Suprapubic skin (tissue), 4 donors: ENCODE measurements at places on chromosomes 3 and 15. TPM values are rescaled to one million over a fixed set of nuclear protein-coding genes. Genes with fewer than 3 reads are reported as not detected.

Gene TNFSF10
- 69.4 TPM for total RNA-seq

- no peak for DNase-seq
These were observed 70.5 kb upstream of the SLCO3A1 start for GRCh38 chr15:91783008-91783407.

- DNase-seq = no peak
These were observed 15.0 kb upstream of the GNAI2 start for GRCh38 chr3:50221051-50221410.

DNA sequence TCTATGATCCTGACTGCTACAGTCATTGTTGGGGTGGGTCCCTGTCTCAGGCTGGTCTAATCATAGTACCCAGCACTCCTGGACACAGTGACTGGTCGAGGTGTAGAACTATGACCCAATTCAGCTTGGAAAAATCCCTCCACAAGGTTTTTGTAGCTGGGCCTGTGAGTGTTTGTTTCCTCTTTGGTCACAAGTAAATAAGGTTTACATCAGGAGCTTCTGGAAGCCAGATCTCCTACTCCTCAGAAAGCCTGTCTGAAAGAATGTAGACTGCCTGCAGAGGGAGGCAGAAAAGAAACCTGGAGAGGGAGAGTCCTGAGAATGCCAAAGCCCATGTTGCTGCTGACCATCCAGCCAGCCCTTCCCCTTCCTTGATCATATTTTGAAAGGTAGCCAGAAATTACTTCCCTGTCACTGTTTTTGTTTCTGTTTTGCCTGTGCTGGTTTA lies 123.2 kb downstream of the RAP2B start:
- DNase-seq = no peak

Gene ARGFX
- total RNA-seq = not detected

Gene SLC4A7
- total RNA-seq = 16.7 TPM

DNA sequence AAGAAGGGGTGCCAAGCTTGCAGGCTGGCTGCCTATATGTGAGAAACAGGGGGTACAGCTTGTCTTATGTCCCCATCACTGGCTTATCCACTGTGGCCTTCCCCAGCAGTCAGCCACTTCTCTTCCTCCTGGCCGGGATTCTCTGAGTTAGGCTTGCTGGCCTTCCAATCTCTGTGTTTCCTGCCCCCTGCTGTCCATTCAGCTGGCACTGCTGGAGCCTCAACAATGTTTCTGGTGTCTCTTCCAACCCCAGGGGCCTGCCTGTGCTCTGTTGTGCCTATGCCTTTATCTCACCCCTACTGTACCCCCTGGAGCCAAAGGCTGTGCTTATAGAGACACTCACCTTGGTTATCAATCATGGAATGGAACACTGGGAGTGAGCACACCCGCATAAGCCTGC lies 36.5 kb downstream of the ANAPC13 start:
- DNase-seq = no peak

DNA sequence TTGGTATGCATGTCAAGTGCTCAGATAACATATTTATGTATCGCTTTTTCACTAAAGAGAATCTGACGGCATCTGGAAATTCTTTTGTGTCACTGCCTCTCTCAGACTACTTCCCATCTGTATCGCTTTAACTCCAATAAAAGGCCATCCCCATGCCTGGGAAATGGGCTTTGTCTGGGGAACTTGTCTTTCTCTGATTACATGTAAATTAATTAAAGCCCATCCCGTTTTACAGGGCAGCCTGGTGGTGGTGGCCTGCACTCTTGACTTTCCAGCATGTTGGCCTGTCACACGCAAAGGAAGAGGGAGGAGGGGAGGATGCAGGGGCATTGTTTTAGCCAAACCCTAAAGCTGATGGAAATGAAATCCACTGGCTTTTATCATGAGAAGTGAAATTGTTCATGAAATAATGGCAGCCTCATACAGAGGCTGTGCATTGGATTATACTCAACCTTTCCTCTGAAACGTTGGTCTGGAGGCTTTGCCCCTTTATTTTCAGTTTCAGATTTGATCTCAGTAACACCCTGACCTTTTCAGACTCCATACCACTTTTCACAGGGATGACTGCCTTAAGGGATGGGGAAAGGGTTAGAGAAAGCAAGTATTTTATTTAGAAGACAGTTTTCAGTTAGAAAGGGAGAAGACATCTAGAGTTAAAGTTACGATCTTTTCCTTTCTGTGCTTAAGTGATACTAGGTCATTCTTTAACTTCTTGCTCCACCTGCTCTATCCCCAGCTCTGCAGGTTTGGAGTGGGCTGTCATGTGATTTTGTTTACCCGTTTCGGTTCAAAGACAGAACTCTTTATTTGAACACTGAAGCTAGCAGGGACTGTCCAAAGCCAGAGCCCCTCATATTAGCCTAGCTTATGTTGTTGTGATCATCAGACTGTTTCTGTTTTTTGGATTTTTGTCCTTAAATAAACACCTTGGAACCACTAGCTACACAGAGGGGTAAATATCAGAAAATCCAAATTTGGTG lies 94.6 kb upstream of the CTDSPL start:
- DNase-seq = no peak

- no peak for DNase-seq
These were observed 109.9 kb downstream of the IQSEC1 start for GRCh38 chr3:12963231-12963896.

DNA sequence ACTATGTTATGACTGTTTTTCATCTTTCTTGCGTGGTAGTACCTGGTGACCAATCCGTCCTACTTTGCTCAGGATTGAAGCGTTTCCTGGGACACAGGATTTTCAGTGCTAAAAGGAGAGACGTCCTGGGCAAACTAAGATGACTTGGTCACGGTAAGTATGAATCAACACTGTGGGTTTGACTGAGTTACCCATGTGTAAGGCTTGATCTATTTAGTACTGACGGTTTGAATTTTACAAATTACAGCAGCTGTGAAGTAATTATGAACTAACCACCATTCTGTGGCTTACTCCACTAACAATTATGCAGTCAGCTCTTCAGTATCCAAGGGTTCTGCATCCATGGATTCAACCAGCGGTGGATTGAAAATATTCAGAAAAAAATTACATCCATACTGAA lies 172.9 kb upstream of the FEZF2 start:
- no peak for DNase-seq

- no peak for DNase-seq
These were observed 35.6 kb upstream of the IQSEC1 start for GRCh38 chr3:13108861-13109260.

DNA sequence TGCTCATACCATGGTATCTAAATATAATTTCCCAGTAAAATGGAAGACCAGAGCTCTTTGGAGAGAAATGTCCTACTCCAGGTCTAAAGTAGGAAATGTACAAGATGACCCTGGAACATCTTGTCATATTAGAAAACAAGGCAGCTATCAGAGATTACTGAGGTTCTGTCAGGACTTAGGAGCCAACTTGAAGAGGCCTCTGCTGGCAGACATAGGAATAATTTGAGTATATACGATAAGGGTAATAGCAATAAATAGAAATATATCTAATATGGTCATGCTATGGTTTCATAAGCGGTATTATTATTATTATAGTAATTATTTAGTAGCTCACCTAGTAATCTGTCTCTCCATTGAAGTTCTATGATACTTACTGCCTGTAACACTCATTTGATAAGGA lies 224.2 kb downstream of the SOX2 start:
- DNase-seq = no peak

GRCh38 chr3:7760718-7761117 lies 740.9 kb upstream of the LMCD1 start:
- no peak for DNase-seq

GRCh38 chr15:35062738-35063099 lies 22.4 kb downstream of the NANOGP8 start:
- DNase-seq = no peak

DNA sequence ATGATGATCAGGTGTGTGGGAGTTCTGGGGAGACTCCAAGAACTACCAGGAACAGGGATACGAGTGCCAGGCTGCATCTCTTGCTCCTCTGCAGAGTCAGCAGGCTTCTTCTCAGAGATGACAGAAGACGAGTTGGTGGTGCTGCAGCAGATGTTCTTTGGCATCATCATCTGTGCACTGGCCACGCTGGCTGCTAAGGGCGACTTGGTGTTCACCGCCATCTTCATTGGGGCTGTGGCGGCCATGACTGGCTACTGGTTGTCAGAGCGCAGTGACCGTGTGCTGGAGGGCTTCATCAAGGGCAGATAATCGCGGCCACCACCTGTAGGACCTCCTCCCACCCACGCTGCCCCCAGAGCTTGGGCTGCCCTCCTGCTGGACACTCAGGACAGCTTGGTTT lies 7.9 kb downstream of the PRRT3 start:
- DNase-seq = no peak

DNA sequence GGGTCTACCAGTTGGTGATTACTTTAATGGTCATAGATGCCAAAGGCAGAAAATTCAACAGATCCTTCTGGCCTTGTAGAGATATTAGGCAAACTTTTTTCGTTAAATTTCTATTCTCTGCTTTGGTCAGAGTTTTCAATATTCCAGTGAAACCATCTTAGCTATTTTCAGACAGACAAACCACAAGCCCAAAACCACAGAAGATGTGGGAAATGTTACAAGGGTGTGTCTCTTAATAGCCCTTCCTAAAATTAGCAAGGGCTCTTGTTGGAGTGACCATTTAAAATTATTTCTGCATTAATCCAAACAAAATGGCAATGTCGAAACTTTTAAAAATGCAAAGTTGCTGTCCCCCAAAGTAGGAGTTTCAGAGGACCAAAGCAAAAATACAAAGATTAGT lies 102.8 kb downstream of the ARRDC4 start:
- DNase-seq = no peak

GRCh38 chr3:129829640-129830039 lies 63.9 kb downstream of the TMCC1 start:
- no peak for DNase-seq

- no peak for DNase-seq
These were observed 69.7 kb upstream of the UBE3A start for GRCh38 chr15:25508369-25509002.

- no peak for DNase-seq
These were observed 21.0 kb downstream of the TPRG1 start for GRCh38 chr3:189192725-189193124.

DNA sequence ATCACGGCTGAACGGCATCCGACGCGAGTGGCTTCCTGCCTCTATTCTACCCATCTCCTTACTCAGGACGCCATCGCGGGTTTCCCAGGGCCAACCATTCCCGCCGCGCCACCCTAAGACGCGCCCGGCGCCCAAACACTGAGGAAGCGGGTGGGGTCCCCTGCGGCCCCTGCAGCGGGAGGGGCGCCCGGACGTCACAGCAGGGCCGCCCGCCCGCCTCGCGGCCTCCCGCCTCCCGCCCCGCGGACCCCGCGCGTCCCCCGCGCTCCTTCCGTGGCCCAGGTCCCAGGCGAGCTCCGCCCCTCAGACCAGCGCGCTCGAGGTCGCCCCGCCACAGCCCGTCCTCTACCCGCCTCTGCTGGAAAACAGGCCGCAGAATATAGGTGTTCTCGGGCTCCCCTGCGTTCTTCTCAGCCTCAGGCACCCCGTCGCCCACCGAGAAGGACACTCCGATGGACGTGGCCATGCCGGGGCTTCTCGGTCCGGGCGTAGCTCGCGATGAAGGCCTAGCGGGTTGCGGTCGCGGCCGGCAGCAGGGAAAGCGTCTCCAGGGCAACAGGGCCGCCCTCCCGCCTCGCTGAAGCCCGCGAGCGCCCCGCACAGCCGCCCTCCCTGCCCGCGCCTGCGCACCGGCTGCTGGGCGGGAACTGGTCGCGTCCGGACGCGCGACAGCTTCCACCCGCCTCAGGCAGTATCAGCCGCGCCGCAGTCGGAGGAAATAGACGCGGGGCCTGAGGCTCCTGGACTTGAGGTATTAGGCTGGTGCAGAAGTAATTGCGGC lies at the start of gene DYNLT2B:
DYNLT2B (minus strand) TSS at position 554 of the 781 bp plus-strand sequence; CDS start at position 466, 88 bp downstream.
- peak; percentile 90 for DNase-seq

GRCh38 chr3:79040701-79041100 lies 727.1 kb downstream of the ROBO1 start:
- no peak for DNase-seq

GRCh38 chr15:79124388-79124787 lies 33.8 kb upstream of the RASGRF1 start:
- no peak for DNase-seq

GRCh38 chr15:97129674-97130073 lies 799.2 kb downstream of the NR2F2 start:
- DNase-seq = no peak

DNA sequence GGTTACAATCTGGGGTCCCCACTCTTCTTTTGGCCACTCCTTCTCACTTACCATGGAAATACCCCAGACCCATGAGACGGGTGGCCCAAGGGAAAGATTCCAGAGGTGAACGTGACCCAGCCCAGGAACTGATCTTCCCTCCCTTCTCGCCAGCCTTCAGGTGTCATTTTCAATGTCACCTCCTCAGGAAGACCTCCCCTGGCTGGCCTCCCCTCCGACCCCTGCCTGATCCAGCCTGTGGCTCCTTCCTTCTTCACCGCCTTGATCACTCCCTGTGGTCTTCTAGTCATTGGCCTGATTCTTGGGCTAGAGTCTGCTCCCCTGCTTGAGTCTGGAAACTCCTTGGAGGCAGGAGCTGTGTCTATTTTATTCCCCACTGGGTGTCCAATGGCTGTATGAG lies 146.1 kb downstream of the SMAD6 start:
- peak; percentile 44 for DNase-seq

DNA sequence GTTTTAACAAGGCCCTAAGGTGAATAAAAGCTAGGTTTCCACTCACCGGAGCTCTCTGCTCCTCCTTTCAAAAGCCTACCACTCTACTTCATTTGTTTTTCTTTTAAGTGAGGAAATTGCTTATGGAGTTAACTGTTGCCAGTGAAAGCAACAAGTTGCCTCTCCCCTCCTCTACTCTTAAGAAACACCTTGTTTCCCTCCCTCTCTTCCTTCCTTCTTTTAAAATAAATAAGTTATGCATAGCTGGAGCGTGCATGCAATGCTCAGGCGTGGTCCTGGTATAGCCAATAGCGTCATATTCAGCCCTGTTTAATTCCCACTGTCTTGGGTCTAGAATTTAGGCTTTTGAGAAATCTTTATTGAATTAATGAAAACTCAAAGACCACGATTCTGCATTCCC lies 101.1 kb upstream of the IGF1R start:
- DNase-seq = no peak

DNA sequence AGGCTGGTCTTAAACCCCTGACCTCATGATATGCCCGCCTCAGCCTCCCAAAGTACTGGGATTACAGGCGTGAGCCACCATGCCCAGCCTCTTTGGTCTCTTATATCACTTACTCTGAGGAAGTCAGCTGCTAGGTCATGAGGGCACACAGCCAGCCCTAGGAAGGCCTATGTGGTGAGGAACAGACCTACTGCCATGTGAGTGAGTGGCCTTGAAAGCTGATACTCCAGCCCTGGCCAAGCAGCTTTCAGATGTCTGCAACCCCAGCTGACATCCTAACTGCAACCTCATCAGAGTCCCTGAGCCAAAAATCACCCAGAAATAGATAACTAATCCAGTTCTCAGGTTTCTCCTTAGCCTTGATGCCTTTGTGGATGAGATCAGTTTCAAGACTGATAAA lies 224.3 kb downstream of the EDEM1 start:
- no peak for DNase-seq

DNA sequence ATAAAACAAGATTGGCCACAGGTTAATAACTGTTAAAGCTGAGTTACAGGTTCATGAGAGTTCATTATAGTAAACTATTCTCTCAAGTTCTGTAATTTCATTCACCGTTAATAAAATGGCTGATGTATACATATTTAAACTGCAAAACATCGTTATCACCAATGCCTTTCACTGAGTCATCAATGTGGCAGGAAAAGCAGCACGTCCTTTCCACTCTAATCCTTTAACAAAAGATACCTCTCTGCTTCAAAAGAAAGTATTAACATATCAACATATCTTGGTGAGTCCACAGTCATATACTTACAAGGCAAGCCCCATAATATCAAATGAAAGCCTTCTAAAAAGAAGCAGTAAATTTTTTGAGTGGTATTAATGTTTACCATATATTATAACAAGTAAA lies 54.5 kb downstream of the UACA start:
- DNase-seq = no peak

GRCh38 chr15:91348752-91349500 lies 248.9 kb downstream of the SV2B start:
- DNase-seq = no peak
